HCEC 1CT (cell line): ENCODE measurements at places on chromosomes 5 and 9.
A peak's percentile ranks its signal among the peaks of the same experiment; 100 is the strongest.

DNA sequence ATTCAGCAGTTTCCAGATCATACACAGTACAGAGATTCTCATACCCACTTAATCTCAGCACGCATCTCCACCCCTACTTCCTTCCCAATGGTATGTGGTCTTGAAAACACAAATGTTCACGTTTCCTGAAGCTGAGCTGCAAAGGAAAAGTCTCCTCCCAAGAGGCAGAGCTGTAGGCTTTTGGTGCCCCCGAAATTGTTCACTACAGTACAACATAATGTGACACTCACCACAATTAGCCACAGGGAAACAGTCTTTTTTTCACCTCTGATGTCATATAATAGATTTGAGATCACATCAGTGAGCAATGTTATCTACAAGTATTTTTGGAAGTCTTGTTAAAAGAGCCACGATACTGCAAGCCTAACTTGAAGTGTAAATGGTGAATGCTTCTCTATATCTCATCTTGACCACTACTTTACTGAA is 40.2 kb downstream of the NFIB start:
- no peak for DNase-seq

DNA sequence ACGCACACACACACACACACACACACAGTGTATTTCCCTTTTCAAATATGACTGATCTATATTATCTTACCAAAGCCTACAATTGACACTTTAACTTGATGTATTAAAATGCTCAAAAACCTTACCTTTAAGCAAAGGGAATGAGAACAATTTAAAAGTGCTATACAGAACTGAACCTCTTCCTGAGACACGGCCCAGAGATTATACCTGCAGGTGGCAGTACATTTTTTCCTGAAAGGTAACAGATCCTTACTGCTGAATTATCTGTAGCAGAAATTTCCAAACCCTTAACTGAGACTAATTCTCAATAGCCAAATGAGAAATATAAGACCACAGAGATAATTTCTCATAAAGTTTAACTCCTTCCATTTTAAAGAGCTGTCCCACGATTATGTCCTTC is 91.1 kb downstream of the MYO10 start:
- DNase-seq, result no peak

DNA sequence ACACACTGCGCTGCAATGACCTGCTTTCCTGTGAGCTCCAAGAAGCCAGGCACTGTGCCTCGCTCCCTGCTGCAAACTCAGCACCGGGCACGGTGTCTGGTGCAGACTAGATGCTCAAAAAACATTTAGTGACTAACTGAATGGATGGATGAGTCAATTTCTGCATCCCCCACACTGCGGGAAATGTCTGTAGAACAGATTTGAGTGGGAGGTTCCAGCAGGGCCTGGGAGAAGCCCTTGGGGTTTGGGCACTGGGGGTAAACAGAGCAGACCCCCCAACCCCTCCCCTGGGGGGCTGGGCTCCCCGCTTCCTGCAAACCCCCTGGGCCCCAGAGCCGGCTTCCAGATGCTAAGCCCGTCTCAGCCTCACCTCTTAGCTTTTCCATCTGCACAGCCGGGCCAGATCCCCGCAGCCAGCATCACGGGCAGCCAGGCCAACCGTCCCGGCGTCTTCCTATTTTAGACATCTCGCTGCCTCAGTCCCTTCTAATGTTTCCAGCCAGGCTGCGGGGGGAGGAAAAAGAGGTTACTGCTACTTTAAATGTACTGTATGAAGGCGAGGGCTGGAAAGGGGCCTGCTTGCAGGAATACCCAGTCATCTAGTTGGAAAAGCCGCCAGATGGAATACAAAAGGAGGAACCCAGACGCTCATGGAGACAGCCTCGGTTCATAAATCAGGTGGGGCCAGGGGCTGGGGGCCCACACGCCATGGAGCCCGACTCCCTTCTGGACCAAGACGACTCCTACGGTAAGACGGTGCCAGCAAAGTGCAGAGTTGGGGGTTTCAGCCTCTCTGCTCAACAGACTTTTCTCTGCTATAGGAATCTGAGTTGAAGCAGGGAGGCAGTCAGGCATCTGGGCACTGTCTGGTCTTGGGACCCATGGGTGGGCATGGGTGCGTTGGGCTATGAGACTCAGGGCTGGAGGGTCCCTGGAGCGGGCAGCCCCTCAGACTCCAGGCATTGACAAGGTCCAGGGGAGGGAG is 67.1 kb upstream of the GGTA1 start:
- peak; percentile 36 for DNase-seq

DNA sequence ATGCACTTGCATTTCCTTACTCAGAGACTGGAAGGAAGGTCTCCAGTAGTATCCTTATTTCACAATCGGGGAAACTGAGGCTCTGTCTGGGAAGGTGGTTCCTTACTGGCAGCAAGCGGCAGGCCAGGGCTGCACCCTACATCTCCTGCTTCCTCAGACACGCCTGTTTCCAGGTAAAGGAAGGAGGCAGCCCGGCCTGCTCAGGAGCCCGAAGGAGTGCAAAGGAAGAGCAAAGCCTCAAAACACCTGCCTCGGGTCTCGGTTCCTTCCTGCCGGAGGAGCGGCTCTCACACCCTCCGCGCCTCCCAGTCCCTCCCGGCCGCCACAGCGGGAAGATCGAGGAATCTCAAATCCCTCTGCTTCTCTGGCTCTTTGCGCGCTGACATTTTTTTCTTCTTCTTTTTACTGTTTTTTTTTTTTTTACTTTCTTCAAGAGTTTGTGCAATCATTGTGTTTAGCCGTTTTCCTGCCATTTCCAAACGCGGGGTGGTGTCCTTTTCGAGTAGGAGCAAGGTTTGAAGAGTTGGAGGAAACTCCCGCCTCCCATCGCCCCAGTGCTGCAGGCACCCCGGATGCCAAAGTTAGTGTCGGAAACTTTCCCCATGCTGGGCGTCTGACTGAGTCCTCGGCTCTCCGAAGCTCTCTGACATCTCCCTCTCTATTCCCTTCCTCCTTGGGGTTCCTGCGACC is 1.0 kb downstream of the GGTA1 start:
- DNase-seq, result peak; percentile 40

- no peak for DNase-seq
Observed at GRCh38 chr5:176407456-176408251, 8.7 kb downstream of the CLTB start.

DNA sequence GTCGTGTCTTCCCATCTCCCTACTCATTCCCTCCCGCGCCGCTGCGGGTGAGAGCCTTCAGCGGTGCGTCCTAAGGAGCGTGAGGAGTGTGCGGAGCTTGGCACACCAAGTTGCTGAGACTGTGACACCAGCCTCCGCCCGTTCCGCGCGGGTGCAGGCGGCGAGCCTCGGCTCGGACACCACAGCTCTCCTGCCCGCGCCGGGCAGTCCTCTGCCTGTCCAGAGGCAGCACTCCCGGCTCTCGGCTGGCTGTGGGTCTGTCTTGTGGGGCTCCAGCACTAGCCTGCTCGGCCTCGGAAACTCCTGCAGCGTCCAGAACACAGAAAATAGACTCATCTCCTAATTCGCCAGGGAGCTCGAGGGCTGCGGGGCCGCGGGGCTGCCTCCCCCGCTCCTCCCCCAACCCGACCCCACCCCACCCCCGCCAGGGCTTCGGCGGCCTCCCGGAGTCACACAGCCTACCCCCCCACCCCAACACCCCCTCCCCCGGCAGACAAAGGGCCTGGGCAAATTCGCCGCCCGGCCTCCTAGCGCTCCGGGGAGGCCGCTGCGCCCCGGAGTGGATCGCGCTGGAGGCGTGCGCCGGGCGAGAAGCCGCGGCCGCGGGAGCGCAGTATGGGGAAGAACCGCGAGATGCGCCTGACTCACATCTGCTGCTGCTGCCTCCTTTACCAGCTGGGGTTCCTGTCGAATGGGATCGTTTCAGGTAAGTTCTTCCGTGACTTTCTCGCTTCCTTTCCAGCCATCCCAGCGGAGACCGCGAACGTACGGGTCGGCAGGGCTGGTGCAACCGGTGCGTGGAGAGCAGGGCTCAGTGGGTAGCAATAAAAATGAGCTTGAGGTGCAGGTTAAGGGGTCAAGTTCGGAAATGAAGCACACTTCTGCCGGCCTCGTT is at the start of gene ADAMTS19:
Gene ADAMTS19 (plus strand): TSS at position 522 of the 895 bp plus-strand sequence. CDS start 94 bp downstream, at position 616.
- peak; percentile 71 for DNase-seq

GRCh38 chr5:176337913-176338312 is 23.7 kb downstream of the KIAA1191 start:
- DNase-seq, result peak; percentile 14

GRCh38 chr5:107464416-107464815 is 206.3 kb downstream of the EFNA5 start:
- no peak for DNase-seq

DNA sequence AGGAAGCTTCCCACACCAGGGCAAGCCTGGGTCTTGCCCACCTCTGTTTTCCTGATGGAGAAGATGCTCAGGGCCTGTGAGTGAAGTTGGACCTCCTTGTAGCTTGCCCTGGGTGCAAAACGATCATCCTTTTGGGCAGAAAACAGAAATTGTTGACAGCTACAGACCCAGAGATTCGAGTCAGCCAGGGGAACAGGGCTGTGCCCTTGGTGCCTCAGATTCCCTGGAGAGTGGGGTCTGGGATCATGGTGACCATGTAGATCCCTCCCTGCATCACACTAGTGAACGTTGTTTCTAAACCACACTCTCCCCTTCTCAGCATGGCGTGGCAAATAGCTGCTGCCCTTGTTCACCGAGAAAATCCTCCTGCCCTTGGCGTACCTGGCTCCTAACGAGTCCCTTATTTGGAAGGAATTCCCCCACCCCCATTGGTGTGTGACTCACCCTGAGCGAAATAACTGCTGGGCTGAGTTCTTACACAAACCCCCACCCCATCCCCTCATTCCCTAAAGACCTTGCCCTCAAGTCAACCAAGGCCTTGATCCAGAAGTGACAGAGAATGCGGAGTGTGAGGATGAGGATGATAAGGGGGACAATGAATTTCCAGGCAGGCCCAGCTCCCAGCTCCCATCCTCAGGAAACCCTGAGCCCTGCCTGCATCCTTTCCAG is 1.1 kb upstream of the DCANP1 start:
- no peak for DNase-seq

DNA sequence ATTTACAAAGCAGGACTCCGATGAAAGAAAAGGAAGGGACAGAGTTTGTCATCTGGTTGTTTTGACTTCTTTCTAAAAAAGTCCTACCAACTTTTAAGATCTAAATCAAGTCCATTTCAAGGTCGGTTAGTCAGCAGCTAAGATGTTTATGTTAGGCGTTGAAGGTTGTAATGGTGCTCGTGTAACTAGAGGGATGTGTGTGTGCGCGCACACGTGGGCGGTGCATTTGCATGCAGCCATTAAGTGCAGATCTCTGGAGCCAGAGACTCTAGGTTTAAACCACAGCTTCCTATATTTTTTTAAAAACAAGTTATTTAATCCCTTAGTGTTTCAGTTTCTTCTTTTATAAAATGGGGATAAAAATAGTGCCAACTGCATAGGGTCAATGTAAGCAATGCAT is 77.0 kb upstream of the SMIM32 start:
- DNase-seq, result no peak

DNA sequence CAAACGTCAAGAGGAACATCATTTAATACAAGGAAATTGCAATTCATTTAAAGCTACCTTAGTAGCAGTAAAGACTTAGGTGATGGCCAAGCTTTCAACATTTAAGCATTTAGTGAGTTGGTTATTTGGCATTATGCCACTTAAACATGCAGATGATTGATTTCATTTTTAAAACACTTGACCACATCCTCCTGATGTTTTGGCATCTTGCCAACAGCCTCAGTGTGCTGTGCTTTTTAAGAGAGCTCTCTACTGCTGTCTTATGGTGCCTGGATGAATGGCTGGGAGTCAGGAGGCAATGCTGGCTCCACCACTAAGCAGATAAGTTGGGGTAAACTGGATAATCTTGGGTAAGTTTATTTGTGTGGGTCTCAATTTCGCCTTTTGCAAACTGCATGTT is 364.5 kb downstream of the MAN2A1 start:
- DNase-seq, result peak; percentile 58

GRCh38 chr5:168663276-168664004 is 84.3 kb upstream of the PANK3 start:
- no peak for DNase-seq
